ENCODE measurements at places on chromosomes 12 and 14.
A peak's percentile ranks its signal among the peaks of the same experiment; 100 is the strongest.

DNA sequence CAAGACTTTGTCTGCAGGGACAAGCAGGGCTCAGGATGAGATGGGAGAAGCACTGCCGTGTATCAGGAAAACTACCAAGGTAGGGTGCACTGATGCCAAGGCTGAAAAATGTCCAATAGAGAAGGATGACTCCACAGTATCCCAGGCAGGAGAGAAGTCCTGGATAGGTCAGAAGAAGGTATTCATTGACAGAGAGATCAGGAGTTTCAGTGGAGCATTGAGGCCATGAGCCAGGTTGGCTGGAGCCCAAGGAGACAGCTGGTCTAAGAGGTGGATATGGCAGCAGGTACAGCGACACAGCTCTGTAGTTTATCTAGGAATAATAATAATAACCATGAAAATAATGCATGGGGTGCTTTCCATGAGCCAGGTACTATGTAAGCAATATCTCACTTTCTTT lies 180.9 kb downstream of the EXOC5 start:
- no peak for DNase-seq

DNA sequence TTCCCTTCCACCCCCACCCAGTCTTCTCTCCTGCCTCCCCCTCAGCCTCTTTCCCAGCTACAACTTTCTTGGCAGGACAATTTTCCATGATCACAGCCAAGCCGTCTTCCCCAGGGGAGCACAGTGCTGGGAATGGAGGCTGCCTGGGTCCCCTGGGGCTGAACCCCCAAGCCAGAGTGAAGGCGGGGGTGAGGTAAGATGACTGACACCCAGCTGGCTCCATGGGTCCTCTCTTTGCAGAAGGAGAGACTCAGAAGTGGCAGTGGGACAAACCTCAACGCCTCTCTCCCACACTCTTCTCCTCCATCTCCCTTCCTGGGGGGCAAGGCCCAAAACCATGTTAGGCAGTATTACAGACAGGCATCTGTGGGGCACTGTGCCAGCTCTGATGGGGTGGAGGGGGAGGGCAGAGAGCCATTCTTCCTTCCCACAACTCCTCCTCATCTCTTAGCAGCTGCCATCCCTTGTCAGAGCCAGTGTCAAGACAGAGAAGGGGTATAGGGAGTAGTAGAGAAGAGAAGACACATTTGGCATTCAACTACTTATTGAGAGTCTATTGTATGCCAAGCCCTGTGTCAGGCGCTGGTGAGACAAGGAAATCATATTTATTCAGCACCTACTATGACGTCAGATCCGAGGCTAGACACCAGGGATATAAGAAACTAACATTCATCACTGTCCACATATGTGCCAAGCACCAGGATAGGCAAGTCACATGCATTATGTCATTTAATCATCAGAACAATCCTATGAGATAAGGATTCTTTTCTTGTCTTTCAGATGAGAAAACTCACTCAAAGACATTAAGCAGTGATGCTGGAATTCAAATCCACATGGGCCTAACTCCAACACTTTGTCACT lies 3.6 kb downstream of the ITGA7 start:
- DNase-seq, result no peak

DNA sequence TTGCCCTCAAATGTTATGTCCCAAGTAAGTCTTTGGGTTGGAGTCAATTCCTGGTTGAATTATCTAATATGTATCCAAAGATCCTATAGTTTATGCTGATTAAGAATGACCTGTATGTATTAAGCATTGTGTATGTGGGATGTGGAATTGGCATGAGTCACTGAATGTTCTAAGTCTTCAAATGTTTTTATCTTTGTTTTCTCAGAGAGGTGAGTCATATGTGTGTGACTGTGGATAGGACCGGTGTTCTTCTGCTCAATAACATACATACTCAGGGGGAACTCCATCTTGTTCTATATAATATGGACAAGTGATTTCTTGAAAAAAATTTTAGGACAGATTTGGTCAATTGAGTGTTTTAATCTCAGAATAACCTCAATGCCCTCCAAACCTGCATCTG lies 57.9 kb downstream of the NAV3 start:
- DNase-seq, result peak; percentile 59

DNA sequence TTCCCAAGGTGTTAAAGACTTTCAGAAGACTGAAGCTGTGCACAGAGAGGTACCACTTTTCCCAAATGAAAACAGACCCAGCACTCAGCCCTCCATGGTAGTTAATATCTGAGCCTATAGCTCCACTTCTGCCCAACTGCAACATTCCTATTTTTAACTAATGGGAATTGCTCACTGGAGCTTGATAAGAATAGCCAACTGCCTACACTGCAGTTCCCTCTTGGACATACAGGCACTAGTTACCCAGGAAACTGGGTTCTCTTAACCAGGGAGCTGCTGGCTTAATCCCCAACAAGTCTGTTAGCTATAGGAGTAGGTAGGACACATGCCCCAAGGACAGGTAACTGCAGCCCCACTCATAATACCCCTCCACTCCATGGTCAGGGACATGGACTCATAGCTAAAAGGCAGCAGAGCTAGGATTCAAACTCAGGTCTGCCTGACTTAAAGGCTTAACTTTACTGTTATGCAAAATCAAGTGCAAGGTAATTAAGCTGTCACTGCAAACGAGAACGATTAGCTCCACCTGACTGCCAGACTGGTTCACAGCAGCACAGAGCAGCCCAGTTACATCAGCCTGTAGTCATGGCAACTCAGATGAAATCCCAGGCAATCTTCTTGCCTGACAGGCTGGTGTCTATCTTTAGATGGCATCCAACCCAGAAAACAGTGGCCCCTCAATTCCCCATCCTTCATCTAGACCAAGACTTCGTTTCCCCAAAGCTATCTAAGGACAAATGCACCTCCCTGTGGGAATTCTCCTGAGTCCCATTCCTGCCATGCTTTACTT lies 77.1 kb upstream of the ACTN1 start:
- peak; percentile 56 for DNase-seq

GRCh38 chr12:91373086-91373485 lies 190.5 kb upstream of the DCN start:
- no peak for DNase-seq

- no peak for DNase-seq
Observed at GRCh38 chr14:78762331-78762730, 592.2 kb downstream of the NRXN3 start.

DNA sequence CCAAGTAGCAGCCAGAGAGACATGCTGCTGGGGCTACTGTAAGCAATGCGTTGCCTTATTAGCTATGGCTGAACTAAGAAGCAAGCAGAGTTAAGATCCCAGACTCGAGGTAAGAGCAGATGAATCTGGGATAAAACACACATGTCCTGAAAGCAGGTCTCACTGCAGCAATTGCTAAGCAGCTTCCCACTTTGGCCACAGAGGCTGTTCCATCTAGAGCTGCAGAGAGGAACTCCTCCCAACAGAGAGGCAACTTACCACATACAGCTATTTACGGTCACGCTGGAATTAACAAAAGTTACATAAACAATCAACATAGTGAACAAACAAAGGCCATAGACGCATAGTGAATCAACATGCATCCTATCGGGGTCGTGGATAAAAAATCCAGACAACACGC lies 90.2 kb downstream of the KSR2 start:
- DNase-seq, result no peak

GRCh38 chr14:106218174-106218573 lies 691.8 kb downstream of the TMEM121 start:
- DNase-seq, result no peak

DNA sequence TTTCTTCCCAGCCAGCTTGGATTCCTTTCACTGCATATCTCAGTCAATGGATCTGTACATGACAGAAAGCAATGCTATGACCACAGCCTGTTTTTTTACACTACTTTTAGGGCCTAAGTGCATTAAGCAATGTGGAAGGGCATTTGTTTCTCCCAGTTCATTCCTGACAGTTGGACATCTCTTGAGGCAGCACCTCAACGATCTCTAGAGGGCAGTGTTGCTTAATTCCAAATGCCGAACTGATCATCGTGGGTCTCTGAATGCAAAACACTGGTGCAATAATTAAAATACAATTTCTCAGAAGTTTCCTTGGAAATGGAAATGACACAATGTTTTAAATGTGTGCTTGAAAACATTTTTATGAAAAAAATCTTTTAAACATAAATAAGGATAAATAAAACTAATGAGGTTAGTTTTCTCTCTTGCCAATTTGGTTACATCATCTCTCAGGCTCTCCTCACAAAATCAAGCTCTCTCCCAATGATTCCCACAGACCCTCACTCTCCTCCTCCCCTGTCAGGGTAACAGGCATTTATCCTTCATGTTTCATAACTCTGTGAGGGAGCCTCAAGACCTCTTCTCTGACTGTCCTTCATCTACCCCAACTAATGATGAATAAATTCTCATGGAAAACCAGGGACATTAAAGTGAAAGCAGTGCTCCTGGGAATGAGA lies 192.4 kb upstream of the SLC16A7 start:
- peak; percentile 81 for DNase-seq

- DNase-seq, result peak; percentile 76
Observed at GRCh38 chr14:61609191-61609843, 86.0 kb upstream of the HIF1A start.

DNA sequence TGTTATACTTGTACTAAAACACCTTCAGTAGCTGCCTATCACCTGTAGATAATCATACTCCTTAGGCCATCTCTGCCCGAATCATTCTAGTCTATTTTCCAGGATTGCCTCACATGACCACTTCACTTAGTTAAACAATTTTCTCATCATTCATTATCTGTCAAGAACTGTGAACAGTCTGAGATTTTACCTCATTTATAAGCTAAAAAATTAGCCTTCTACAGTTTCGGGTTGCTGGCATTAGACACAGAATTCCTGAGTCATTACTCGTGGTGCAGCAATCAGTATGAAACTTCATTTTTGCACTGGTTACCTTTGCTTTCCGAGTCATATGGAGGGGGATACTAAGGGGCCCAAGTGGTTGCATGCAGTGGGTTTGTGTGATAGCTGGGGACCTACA lies 57.6 kb upstream of the OTOGL start:
- DNase-seq, result peak; percentile 74

GRCh38 chr14:99928963-99929362 lies 135.8 kb downstream of the EML1 start:
- DNase-seq, result no peak

DNA sequence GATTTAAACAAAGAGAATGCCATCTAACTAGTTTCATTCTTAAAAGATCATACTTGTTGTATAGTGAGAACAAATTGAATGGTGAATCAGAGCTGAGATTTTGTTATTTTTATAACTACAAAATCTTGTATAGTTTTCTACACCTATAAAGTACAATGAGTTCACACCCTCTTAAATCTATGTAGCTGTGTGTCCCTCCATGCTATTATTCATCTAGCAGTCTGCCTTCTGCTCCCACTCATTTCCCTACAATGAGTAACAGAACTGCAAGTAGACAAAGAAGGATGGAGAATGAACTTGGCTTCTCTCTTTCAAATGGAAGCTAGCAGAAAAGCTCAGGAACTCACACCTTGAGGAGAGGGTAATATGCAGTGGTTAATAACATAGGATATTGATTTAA lies 7.1 kb downstream of the IFNG-AS1 start:
- no peak for DNase-seq

- no peak for DNase-seq
Observed at GRCh38 chr14:79947440-79948054, 263.8 kb downstream of the DIO2 start.

DNA sequence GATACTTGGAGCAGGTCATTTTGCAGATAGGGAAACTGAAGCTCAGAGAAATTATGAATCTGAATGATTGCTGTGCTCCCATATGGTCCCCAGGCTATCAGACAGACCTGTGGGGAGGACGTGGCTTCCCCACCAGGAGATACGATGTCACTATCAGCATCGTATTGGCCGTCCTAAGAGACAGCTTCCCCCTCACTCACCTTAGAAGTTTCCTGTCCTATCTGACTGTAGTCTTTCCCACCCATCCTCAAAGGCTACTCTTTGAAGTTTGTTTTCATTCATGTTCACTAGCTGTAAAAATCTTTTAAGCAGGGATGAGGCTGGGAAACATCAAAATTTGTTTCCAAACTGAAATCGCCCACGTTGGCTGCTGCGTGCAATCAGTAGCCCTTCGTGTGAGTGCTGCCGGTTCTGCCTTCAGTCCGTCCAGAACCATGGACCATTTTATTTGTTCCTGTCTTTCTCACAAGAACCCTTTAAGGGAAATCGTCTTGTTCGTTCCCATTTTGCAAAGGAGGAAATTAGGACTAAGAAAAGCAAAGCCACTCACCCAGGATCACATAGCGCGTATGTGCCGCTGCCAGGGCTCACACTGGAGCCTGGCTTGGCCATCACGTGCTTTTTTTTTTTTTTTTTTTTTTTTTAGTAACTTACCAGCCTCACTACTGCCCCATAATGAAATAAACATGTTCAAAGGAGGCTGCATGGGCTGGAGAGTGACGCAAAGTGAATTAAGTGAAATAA lies 1.0 kb upstream of the KDM2B start:
- peak; percentile 54 for DNase-seq

GRCh38 chr12:110002676-110003515 lies 3.7 kb downstream of the ANKRD13A start:
- peak; percentile 38 for DNase-seq

GRCh38 chr12:39064708-39065107 lies 159.3 kb upstream of the CPNE8 start:
- DNase-seq, result no peak

DNA sequence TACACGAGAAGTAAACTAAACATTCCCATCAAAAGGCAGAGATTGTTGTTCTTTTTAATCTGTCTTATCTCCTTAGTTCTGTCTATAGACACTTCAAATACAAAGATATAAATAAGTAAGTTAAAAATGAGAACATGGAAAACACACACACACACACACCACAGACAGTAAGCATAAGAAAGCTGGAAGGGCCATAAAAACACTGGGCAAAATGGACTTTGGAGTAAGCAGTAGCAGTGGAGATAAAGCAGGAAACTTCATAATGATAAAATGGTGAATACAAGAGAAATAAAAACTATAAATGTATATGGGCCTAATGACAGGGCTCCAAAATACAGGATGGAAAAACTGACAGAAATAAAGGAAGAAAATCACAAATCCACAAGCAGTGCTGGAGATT lies 32.6 kb downstream of the KICS2 start:
- no peak for DNase-seq

DNA sequence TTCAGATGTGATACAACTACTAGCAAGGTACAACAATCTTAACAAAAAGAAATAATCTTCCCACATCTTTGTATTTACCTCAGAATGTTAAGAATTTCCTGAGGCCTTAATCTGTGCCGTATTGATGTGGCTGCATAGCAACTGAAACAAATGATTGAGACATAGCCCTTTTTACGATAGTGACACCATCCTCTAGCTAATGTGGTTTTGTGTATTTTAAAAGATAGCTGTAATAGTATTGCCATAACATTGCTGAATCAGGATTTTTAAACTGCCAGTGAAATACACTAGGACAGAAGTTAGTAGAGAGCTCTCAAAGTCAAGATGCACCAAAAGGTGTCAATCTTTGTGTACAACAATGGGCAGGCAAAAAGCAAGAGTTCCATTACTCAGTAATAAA lies 11.9 kb downstream of the NPAS3 start:
- peak; percentile 77 for DNase-seq

GRCh38 chr14:67457782-67458181 lies 30.7 kb downstream of the TMEM229B start:
- DNase-seq, result peak; percentile 41

- no peak for DNase-seq
Observed at GRCh38 chr14:68856572-68856971, 63.7 kb upstream of the ZFP36L1 start.

GRCh38 chr14:42884100-42884499 lies 1277.4 kb downstream of the LRFN5 start:
- peak; percentile 42 for DNase-seq
